D721Med (cell line): ENCODE measurements at places on chromosomes 6 and 20.

- no peak for DNase-seq
Measured at GRCh38 chr6:89597988-89598387, 40.6 kb downstream of the LYRM2 start.

DNA sequence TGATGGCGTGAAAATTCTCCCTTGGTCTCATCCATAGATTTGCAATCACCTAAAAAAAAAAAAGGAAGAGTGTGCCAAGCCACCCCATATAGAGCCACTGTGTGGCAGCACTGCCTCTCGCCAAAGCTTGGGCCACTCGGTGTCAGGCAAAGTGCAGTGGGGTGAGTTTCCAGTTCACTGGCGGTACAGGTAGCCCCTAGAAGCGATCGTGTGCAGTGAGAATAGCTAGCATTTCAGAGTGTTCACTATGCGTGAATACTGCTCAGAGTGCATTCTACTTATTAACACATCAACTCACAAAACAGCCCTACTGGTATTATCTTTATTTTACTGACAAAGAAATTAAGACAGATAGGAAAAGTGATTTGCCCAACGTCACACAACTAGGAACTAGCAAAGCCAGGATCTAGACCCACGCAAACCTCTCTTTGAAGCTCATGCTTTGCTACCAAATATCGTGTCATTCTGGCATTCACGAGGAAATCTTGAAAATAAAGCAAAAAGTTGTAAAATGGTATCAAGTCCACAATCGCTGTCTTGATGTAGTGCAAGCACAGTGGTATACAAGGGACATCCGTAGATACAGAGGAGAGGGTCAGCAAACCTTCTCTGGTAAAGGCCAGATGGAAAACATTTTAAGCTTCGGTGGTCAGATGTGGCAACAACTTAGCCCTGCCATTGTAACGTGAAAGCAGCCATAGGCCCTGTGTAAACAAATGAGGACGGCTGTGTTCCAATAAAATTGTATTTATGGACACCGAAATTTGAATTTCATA, 10.4 kb upstream of the GCNT2 start:
- DNase-seq = no peak

- DNase-seq = no peak
Measured at GRCh38 chr20:13291157-13291556, 70.1 kb downstream of the ISM1 start.

DNA sequence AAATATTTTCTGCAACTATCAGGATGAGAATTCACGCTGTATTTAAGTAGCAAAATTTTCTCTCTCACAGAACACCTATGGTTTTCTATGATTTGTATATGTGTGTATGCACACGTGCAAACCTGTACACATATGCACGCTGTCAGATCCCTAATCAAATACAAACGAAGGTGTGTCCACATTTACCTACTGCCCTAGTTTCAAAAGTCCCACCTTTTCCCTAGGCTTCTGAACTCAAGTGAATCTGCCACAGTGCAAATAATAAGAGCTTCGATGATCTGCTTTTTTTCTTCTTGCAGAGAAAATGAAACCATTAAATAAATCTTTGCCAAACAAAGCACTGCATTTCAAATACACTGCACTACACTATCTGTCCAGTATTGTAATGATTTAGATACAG, 6.5 kb downstream of the HIVEP2 start:
- no peak for DNase-seq

DNA sequence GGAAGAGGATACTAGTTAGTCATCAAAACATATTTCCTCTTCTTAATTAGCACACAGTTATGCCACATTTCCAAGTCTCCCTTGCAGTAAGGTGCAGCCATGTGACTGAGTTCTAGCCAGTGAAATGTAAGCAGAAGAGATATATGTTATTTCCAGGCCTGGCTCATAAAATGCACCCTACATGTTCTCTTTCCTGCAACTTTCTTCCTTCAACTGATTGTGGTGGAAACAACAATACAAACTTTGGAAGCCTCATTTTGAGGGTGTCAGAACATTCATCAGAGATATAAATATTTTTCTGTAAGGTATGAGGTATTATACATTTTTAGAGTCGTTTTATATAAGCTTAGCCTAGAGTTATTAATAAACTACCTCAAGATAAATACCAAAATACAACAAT, 110.9 kb upstream of the PDE7B start:
- no peak for DNase-seq

DNA sequence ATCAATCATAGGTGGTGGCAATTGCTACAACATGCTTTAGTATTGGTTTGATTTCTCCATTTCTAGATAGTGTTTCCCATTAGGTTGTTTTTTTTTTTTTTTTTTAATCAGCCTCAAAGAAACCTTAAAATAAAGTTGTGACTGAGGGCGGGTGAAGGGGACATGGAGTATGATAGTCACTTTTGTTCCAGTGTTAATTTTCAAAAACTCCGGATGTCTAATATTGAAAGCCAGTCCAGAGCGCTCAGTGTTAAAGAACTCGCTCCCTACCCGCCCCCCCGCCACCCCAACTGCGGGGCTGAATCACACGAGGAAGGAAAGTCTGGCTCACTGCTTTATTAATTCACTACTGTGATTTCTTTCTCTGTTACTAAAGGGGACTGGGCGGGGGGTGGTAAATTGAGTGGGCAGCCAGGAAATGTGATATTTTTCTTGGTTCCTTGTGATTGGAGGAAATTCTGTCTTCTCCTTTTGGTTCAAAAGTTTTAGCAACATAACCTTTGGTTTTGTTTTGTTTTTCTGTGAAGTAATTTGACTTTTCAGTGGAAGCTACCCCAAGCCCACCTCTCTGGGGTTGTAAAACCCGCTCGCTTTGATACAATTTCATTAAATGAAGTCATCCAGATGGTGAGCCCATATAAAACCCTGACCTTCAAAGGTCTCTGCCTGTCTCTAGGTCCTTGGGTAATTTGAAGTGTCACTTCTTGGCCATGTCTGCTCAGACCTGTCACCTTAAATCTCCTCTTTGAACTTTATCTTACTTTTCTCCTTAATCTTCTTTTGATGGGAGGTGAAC, 38.0 kb downstream of the TNFAIP3 start:
- no peak for DNase-seq

DNA sequence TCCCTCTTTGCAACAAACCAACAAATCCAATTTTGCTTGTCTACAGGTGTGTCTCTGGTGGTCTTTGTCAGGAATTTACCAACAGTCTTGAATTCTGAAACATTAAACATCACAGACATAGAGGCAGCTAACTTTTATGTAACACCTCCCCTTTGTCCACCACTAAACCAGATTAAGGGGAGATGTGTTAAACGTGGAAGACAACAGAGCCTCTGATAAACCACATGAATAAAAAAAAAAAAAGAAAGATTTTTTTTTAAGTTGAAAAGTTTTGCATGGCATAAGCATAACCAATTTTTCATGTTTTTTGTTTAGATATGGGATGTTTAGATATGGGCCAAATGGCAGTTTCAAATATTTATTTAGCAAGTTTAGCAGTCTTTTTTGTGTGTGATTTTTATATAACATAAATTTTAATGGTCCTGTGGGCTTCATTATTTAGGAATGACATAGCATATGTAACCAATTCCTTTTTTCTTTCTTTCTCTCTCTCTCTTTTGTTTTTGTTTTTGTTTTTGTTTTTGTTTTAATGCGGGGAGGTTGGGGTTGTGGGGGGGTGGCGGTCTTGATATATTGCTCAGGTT, 60.7 kb upstream of the BTN3A2 start:
- no peak for DNase-seq

DNA sequence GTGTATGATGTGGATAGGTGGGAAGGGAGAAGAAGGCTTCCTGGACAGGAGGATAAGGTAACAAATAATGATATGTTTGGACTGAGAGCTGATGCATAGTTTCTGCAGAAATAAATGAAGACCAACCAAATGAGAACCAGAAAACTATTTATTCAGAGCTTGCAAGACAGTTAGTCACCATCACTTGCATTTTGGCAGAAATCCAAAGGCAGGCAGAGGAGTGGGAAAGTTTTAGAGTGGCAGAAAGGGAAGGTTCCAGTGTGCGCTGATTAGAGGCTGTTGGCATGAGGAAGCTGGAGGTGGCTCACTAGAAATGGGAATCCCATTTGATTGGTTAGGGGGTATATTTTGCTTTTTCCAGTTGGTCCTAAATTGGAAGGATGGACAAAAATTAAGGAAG, 13.0 kb upstream of the F13A1 start:
- no peak for DNase-seq

DNA sequence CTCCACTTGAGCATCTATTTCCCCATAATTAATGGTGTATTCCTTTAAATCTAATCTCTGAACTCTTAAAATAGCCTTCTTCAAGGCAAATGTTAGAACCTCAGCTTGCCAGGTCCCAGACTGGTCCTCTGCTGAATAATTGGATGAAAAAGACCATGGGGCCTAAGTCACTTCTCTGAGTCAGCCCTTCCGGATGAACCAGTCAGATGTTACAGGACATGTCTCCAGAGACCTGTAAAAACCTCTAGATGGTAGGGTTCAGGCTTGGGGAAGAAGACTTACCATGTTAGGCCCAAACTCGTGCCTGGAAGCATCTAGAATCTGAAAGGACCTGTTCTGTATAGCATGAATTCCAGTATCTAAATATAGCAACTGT, 97.3 kb downstream of the CDKAL1 start:
- no peak for DNase-seq

DNA sequence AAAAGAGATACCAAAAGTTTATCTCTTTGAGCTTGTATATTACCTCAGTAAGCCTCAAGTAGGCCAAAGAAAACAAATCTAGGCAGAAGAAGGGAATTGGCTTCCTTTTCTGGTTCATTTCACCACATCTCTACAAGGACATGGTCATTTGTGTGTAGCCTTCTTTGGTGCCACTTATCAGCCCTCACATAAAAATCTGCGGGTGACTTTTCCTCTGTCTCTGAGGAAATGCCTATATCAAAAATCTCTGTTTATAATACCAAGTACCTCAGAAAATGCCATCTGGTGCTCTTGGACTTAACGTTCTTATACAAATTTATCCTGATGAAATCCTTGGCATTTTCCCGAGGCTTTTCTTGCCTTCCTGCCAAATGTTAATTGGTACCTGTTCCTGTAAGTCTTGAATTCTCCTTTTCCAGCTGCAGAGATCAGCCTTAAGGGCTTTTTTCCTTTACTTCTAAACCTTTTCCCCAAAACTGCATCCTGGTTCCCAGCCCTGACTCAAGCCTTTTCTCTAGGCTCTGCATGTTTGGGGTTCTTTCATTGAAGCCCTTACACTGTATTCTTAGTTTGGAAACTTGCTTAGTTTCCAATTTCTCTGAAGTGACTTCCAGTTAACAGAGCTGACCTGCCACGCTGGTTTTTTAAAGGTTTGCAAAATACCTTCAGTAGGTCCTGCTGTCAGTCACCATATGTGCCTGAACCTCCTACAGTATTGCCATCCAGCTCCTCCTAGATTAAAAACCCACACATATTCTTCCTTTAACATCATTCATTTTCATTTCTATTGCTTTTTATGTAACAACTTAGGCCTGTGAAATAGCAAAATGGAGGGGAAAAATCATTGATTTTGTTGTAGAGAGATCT, 191.2 kb upstream of the PREP start:
- no peak for DNase-seq

GRCh38 chr20:37414224-37415035, 68.5 kb downstream of the SRC start:
- DNase-seq = no peak

DNA sequence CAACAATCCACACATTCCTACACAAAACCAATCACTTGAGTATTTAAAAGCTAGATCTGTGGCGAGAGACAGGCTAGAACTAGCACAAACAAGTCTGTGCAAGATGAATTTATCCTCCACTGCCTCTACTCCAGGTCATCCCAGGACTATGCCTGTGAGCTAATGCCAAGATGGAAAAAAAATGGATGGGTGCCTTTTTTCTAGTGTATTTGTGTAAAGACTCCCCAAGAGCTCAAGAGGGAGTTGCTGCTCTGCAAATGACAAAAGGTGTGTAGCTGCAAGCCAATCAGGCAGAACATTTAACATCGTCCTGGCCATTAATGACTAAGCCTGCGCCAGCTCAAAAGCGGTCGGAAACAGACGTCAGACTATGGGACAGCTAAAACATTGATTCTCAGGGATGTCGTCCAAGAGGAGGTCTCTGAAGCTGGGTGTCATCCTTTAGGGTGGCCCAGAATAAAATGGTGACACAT, 21.9 kb downstream of the ATXN1 start:
- DNase-seq = no peak

- no peak for DNase-seq
Measured at GRCh38 chr20:56273491-56273890, 25.0 kb downstream of the MC3R start.

DNA sequence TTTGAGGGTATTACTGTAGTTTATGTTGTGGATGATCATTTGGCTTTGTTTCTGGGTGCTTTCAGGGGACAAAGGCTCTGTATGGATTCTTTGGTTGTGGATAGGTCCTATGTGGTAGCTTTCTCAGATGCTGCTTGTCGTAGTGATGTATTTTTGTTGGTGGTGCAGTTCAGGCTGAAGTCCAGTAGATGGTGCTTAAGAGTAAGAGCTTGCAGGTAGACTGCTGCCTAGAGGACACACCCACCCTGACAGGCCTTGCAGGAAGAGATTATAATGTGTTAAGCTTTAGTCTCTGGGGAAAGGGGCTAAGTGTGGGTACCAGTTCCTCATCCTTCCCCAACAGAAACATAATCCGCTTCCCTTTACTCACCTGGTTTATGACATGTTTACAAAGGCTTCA, 62.6 kb upstream of the ADGRB3 start:
- peak; percentile 29 for DNase-seq

DNA sequence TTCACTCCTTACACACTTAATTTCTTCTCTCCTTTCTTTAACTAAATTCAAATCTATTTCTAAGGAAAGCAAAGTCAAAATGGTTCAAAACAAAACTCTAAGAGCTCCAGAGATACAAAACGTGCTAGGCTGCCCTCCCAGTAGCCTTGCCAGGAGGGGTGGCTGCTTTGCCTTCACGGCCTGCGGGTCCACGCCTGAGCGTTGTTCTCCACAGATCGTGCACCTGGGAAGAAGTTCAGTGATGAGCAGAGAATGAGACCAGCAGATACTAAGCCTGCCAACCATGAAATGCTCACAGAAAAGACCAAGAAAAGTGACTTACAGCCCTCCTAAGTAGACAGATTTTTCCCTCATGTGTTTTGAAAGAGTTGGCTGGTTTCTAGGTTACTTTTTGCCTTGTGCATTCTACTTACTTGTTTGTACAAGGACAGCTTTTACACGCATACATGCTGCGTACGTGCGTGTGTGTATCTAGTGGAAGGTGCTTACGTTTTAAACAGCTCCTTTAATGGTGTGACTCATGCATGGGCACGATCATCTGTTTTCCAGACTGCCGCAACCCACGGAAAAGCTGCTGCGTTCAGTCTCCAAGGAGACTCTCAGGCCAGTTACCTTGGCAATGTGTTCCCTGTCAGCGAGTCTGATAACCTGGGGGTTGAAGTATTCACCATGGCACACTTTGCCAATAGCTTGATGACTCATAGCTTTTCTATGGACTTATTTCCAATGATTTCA, 32.4 kb upstream of the PBOV1 start:
- DNase-seq = no peak

- DNase-seq = no peak
Measured at GRCh38 chr20:38450412-38450975, 15.4 kb upstream of the SNHG17 start.

GRCh38 chr20:15895560-15896084, 677.6 kb downstream of the KIF16B start:
- DNase-seq = no peak

- DNase-seq = no peak
Measured at GRCh38 chr6:44649365-44650025, 262.0 kb downstream of the CDC5L start.
